ENCODE measurements at places on chromosomes 6 and 20. TPM values are rescaled to one million over a fixed set of nuclear protein-coding genes. Genes with fewer than 3 reads are reported as not detected.

Gene LIN28B
- not detected for total RNA-seq

Gene TLDC2
- not detected for total RNA-seq

Gene ASIP
- 10.1 TPM for total RNA-seq

Gene PRDM13
- total RNA-seq, result not detected

Gene FOXQ1
- not detected for total RNA-seq

Gene IL17A
- total RNA-seq, result not detected

Gene PRR18
- total RNA-seq, result 0.12 TPM

Gene FOXS1
- total RNA-seq, result 1.9 TPM

Gene MAP7
- 1.0 TPM for total RNA-seq

Gene TNFRSF6B
- 5.7 TPM for total RNA-seq

Gene HLA-DQB2
- total RNA-seq, result 26.4 TPM

Gene CYP24A1
- total RNA-seq, result not detected

Gene AGER
- total RNA-seq, result not detected

Gene ABHD16B
- not detected for total RNA-seq

Gene C6orf118
- not detected for total RNA-seq

Gene PTCHD4
- total RNA-seq, result 2.0 TPM

Gene FIG4
- total RNA-seq, result 17.2 TPM

Gene MACROD2
- total RNA-seq, result 4.9 TPM

Gene HRH3
- total RNA-seq, result not detected

Gene BMP6
- 3.9 TPM for total RNA-seq

Gene SLC17A4
- not detected for total RNA-seq

Gene GSTA2
- total RNA-seq, result not detected

Gene ULBP3
- total RNA-seq, result 1.8 TPM

Gene BEND6
- total RNA-seq, result 1.8 TPM

Gene VAPB
- total RNA-seq, result 31.2 TPM

Gene CSE1L
- 44.4 TPM for total RNA-seq

Gene SEC23B
- total RNA-seq, result 11.0 TPM

Gene GNMT
- total RNA-seq, result 32.0 TPM

Gene PPIL6
- 1.8 TPM for total RNA-seq

Gene KHDC1L
- total RNA-seq, result not detected

Gene CRISP2
- total RNA-seq, result not detected

Gene B4GALT5
- 33.5 TPM for total RNA-seq

Gene PACSIN1
- total RNA-seq, result 6.0 TPM

Gene HLA-DQA1
- total RNA-seq, result 13.5 TPM

Gene EEF1A1
- total RNA-seq, result 3,337 TPM

Gene ULBP2
- total RNA-seq, result 0.58 TPM

Gene CLVS2
- not detected for total RNA-seq

Gene PAK5
- total RNA-seq, result not detected

Gene TTBK1
- 0.37 TPM for total RNA-seq

Gene GPR63
- 0.31 TPM for total RNA-seq

Gene OXT
- total RNA-seq, result not detected

Gene ZNF184
- 3.2 TPM for total RNA-seq

Gene TFAP2A
- 0.67 TPM for total RNA-seq

Gene HLA-DOB
- total RNA-seq, result 2.7 TPM

Gene GSTA3
- total RNA-seq, result not detected

Gene MOCS1
- total RNA-seq, result 21.8 TPM

Gene ADTRP
- total RNA-seq, result 0.85 TPM

Gene SIRPB2
- 2.7 TPM for total RNA-seq

Gene EFCAB8
- total RNA-seq, result 0.08 TPM
